ENCODE measurements at places on chromosomes 16 and 17.

DNA sequence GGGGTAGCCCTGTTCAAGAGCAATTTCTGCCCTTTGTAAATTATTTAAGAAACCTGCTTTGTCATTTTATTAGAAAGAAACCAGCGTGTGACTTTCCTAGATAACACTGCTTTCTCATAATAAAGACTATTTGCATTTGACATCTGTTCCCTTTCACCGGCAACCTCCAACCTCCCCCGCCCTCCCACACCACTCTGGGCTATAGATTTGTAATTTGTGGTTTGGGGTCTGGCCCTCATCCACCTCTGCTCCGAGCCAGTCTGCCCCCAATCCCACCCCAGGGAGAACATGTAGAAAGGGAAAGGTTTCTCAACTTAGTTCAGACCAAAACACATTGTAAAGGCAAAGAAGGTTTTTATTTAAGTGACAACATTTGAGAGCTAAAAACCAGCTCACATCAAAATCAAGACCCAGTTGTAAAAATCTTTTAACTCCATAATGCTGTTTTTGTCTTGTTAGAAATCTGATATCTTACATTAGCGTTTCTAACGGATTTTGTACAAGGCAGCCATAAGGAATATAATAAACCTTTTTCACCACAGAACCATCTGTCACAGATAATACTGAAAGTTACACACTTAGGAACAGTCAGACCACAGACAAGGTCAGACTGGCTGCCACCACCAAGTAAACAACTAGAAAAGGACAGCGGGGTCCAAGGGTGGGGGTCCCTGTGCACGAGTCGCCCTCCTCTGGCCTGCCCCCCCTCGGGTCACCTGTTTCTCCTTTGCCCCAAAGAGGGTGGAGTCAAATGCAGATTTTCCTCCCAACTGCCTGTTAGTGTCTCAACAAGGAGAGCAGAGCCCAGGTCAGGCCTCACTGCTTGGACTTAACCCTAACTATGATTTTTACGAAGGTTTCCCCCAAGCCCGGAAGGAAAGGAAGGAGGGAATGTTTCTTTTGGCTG is 6.9 kb downstream of the PIMREG start:
- no peak for DNase-seq

DNA sequence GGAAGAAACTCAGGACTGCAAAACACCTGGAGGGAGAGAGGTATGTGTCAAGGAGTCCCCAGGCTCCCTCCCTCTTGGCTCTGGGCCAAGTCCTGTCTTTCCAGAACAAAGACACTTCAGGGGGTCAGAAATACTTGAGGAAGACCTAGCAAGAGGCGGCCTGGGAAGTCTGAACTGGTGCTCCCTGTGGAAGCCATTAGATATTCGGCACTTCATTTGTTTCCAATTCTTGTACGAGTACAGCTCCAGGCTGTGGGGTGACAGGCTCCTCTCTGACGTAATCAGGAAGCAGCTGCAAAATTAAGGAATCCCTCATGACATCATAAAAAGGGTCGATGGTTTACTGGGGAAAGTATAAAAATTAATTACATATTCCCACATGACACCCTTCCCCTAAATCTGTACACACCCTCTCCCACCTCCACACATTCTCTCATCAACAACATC is 108.7 kb downstream of the SMG6 start:
- DNase-seq = no peak

- no peak for DNase-seq
These were observed 668 bp downstream of the MMP15 start for GRCh38 chr16:58026139-58026704.

- DNase-seq = no peak
These were observed 221.8 kb upstream of the TNRC6C start for GRCh38 chr17:77736721-77737120.

- no peak for DNase-seq
These were observed 17.4 kb upstream of the ERN1 start for GRCh38 chr17:64147110-64148016.

DNA sequence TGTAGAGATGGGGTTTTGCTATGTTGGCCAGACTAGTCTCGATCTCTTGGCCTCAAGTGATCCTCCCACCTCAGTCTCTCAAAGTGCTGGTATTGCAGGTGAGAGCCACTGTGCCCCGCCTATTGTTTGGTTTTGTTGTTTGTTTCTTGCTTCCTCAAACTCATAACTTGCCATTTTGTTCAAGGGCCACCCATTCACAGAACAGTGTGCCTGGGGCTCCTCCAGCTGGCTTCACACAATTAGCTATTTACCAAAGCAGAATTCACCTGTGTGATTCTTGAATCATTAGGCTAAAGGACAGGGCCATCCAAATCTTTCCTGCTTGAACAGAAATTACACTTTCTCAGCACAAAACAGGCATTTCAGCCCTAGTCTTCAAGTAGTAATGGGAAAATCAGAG is 7.2 kb downstream of the ABHD15 start:
- no peak for DNase-seq

- no peak for DNase-seq
These were observed 30.8 kb downstream of the B9D1 start for GRCh38 chr17:19331543-19332245.

DNA sequence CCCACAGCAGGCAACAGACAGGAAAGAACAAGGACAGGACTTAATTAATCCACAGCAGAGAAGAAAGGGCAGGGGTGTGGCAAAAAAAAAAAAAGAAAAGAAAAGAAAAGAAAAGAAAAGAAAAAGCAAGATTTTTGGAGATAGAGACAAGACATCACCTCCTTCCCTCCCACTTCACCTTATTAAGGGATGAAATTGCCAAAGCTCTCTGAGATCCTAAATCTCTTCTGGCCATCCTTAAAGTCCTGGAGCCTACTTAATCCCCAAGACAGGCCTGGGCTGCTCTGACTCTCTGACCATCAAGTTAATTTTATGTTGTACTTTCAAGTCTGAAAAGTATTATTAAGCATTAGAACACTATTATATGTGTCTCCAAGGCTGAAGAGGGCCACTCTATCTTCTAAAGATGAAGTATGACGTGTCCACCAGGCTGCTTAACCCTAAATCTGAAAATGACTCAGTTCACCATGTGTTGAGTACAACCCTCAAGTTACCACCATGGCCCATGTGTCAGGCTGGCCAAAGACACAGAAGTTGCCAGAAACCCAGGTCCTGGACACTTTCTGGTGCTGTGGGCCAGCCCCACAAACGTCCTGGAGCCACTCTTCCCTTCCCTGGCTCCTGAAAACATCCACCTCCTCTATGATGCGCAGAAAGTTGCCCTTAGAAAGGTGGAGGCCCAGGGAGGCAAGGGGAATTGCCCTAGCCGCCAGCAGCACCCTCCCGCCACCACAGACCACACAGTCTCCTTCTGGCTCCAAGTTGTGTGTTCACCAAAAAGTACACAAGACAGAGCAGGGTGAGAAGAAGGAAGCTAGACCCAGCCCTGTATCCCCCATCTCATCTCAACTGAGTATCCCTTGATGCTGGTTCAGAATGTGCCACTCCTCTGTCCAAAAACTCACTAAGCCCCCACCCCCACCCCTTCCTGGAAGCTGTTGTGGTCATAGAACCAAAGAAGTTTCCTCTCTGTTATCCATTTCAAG is 2.7 kb downstream of the SOCS1 start:
- DNase-seq = no peak

DNA sequence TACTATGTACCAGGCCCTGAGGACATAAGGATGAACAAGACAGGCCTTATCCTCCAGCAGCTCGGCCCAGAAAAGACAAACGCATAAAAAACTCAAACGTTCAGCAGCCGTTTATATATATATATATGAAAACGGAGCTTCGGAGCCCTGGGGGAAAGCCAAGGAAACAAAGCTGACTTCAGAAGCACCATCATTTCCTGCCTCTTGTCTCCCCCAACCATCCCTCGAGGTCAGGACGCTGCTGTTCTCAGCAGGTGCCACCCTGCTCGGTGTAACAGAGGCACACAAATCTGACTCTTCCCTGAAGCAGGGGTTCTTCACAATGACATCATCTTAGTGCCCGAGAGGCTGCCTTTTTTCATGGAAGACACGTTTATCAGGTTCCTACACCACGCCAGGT is 146.9 kb downstream of the ZNF423 start:
- DNase-seq = no peak

- no peak for DNase-seq
These were observed 10.2 kb downstream of the NLRC3 start for GRCh38 chr16:3566990-3567389.

DNA sequence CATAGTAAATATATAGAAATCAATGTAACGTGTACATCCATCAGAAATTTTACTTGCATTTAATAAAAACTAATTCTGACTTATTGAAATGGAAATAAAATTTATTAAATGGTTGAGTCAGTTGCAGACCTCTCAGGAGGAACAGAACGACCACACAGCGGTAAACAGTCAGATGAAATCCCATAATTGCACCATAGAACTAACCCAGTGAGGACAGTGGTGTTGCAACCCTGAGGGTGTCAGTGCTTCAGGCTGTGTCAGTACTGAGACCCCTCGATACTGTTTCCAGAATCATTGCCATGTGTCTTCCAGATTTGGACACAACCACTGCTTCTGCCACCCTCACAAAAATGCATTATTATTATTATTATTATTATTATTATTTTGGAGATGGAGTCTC is 29.0 kb upstream of the SSTR2 start:
- DNase-seq = no peak

GRCh38 chr17:7094652-7095019 is 14.6 kb upstream of the CLEC10A start:
- DNase-seq = no peak

- DNase-seq = no peak
These were observed 69.3 kb downstream of the WSCD1 start for GRCh38 chr17:6139447-6139832.

Measured in amygdala (tissue), 56 donors.